ENCODE measurements at places on chromosomes 13 and 19.

GRCh38 chr19:46009530-46010510 is 13.0 kb downstream of the PGLYRP1 start:
- peak; percentile 71 for DNase-seq

- no peak for DNase-seq
Measured at GRCh38 chr13:110328573-110328972, 21.5 kb downstream of the COL4A2 start.

DNA sequence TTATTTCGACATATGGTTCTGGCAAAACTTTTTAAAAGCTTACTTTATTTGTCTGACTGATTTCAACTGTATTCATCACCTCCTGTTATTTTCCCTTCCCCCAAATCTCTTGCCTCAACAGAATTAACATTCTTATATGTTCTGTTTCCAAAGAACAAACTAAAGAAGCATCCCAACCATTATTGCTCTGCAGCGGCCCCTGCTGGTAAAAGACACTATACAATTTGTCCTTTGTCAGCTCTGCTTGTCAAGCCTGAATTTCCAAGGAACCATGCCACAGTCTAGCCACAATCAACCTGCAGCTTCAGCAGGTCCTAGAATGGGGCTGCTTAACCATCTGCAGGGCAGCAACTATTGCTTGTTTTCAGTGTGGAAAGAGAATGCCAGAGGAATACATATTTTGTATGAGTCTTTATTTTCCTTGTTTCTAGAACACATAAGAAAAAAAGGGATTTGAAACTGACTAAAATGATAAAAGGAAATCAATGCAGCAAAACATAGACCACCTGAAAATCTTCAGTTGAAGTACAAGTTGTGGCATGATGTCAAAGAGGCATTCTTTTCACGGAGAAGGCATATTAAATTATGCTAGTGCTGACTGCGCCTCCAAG is 845.3 kb downstream of the DIAPH3 start:
- DNase-seq: peak; percentile 77

DNA sequence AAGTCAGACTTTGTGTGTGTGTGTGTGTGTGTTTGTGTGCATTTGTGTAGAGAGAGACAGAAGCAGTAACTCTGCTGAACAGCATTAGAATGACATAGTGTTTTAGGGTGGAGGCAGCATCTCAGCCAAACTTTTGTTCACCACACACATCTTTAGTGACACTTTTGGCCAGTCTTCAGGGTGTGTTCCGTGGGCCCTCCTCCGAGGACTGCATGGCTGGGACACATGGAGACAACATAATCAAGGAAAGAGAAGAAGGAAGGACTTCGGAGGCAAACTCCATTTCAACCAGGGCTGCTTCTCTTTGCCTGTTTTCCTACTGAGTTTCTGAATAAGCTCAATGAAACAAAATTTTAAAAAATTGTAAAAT is 205.1 kb downstream of the LHFPL6 start:
- DNase-seq: no peak

- DNase-seq: no peak
Measured at GRCh38 chr13:34458756-34459715, 483.0 kb upstream of the NBEA start.

- no peak for DNase-seq
Measured at GRCh38 chr13:37168151-37168550, 62.7 kb upstream of the CSNK1A1L start.

- no peak for DNase-seq
Measured at GRCh38 chr19:1472231-1473084, 6.6 kb downstream of the C19orf25 start.

- no peak for DNase-seq
Measured at GRCh38 chr19:43790587-43790986, 9.8 kb upstream of the KCNN4 start.

GRCh38 chr13:90675129-90675528 is 672.4 kb upstream of the MIR17HG start:
- no peak for DNase-seq

- no peak for DNase-seq
Measured at GRCh38 chr13:51785712-51786424, 18.1 kb downstream of the DHRS12 start.
